ENCODE measurements at places on chromosomes 7 and 10.

- DNase-seq, result no peak
These were observed 10.7 kb downstream of the FGL2 start for GRCh38 chr7:77188731-77189437.

- no peak for DNase-seq
These were observed 63.3 kb upstream of the CHST15 start for GRCh38 chr10:124156524-124157260.

GRCh38 chr10:60479305-60480020 lies 89.8 kb upstream of the ANK3 start:
- DNase-seq, result no peak

- no peak for DNase-seq
These were observed 383.1 kb upstream of the STEAP1 start for GRCh38 chr7:89771003-89771636.

DNA sequence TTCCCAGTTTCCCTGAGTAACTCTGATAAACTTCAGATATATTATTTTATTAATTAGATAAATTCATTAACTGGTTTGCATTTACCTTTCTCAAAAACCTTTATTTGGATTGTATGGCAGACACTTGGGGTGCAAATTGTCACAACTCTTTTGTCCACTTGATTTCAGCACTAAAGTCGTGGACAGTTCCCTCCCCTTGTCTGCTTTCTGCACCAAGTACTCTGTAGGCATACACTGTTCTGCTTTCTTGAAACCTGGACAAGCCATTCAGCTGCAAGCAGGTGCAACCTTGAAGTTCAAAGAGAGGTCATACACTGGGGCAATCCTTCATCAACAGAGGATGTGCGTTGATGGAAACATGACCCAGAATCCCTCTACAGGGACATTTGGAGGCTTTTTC lies 162.9 kb downstream of the ARL5B start:
- DNase-seq, result no peak

DNA sequence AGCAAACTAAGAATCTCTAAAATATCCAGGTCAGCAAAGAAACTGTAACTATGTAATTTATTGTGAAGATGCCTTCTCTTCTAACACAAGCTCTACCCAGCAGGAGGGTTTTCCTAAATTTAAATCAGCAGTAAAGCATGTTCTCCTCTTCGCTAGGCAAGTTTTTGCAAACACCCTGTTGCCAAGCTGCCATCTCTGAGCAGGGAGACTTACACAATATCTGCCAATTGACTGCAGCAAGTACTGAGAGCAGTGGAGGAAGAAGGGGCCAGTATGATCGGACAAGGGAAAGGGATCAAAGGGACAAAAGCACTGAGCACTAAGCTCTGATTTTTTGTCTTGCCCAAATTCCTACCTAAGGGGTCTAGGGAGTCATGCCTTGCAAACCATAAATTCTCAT lies 16.0 kb upstream of the LANCL2 start:
- DNase-seq, result no peak

GRCh38 chr10:26323219-26323618 lies 106.6 kb downstream of the GAD2 start:
- no peak for DNase-seq
